ENCODE measurements at places on chromosomes 6 and 20. TPM values are rescaled to one million over a fixed set of nuclear protein-coding genes. Genes with fewer than 3 reads are reported as not detected.

Gene ADAM33
- not detected for total RNA-seq

Gene BFSP1
- 4.6 TPM for total RNA-seq

Gene BCAS1
- 0.36 TPM for total RNA-seq

Gene PANK2
- total RNA-seq = 53.1 TPM

Gene OPRM1
- not detected for total RNA-seq

Gene SLC52A3
- 0.52 TPM for total RNA-seq

Gene PACSIN1
- total RNA-seq = 0.05 TPM

Gene SRSF12
- 1.6 TPM for total RNA-seq

Gene MACROD2
- total RNA-seq = 0.65 TPM

Gene ZSCAN31
- 2.3 TPM for total RNA-seq
